GM10248 (cell line): ENCODE measurements at places on chromosomes 11 and 22.

DNA sequence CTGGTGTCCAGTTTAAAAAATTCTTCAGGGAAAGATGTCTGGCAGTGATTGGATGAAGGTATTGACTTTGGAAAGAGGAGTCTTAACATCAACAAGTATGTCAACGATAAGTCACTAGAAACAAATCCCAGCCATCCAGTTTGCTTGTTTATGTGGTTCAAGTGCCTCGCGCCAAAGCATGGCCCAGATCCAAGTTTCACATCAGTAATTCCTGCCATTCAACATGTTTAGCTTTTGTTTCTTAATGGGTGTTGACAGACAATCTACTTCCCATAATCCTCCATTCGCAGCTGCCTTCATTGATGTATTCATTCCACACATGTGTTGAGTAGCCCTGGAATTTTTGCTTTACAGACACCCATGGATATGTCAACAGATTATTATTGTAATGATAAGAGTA is 77.8 kb downstream of the UBASH3B start:
- no peak for DNase-seq

- no peak for DNase-seq
These were observed 14.7 kb upstream of the GNAZ start for GRCh38 chr22:23055449-23056179.

DNA sequence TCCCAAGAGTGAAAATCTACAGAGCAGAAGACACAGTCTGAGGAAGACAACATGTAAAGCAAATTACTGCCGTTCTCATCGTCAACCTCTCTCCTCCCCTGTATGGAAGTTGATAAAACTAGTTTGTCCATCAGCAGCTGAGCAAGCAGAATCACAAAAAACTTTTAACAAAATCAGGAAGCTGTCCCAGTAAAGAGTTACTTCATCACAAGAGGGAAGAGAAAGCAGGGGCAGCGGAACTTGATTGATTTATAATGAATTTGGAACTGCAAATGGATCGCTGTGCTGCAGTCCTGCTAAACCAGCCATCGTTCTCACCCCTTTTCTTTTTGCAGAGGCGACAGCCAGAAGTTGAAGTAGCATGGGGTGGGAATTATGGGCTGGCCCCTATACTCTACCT is 13.7 kb upstream of the UCP3 start:
- no peak for DNase-seq

DNA sequence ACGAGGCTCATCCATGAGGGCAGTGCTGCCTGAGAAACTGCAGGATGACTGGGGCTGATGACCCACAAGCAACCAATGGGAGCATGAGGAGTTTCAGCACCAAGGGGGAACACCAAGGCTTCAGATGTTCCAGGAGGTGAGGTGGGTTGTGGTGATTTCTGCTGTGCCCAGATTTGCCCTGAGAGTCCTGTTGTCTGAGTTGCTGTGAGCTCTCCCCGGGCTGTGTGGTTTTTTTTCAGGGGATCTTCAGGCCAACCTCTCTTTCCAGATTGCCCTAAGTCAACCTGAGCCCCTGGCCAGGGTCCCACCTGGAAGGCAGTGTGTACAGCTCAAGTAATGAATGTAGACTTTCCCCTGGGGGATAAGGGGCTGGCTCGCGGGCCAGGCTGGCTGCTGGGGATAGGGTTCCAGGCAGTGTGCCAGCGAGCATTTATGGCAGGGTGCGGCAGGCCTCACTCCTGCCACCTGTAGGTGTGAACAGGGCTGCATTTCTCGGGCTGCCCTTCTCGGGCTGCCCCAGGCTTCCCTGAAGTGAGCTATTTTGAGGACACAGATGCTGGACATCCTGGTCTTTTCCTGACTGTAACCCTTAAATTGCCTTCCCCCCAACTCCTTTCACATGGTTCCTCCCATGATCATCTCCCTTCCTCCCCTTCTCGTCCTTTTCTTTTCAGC is 9.8 kb downstream of the SLC22A6 start:
- no peak for DNase-seq

DNA sequence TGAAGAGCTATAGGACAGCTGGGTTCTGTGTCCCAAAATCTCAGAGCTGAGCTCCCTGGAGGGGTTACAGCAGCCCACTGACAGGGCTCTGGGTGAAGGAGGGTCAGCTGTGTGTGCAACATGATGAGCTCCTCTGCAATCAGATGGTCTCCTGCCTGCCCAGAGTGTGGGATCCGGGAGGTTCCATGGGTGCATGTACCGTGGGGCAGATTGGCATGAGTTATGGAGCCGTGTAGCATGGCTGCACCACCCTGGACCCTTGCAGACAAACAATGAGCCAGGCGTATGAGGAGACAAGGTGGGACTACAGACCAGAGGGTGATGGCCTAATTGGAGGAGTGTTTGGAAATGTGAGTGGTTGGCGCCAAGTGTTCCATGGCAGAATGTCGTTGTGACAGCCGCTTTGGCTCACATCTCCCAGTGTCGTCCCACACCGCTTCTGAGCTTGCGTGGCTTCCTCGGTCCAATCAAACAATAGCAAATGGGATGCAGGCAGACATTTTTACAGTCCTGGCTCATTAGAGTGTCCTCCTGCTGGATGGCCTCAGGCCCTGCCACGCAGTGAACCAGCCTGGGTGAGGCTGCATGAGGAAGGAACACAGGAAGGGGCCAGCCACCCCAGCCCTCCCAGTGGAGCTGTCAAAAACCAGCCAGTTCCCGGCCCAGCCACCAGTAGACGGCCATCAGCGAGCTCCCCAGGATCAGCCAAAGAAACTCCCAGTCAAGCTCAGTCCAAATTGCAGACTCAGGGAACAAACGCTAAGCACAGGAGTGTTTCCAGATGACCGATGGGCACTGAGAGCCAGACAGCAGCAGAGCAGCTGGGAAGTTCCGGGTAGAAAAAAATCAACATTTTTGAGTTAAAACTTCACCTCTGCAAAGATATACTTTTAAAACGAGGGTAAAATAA is 1066.9 kb downstream of the BRD1 start:
- no peak for DNase-seq

- no peak for DNase-seq
These were observed 14.5 kb upstream of the AMOTL1 start for GRCh38 chr11:94753630-94754029.

DNA sequence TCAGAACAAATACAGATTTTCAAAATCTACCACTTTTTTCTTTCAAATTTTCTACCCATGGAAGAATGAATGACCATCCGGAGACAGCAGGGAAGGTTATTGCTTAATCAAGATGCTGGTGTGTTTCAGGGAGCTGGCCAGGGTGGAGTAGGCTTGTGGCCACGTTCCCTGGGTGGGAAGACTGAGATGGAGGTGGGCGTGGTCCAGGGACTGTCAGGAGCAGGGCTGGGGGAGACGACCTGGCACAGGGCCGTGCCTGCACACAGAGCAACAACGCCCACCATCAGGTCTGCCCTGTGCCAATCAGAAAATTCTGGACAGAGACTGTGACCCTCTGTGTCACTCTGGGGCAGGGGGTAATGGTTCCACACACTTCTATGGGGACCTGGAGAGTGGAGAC is 7.1 kb upstream of the APOBEC3H start:
- DNase-seq: no peak

DNA sequence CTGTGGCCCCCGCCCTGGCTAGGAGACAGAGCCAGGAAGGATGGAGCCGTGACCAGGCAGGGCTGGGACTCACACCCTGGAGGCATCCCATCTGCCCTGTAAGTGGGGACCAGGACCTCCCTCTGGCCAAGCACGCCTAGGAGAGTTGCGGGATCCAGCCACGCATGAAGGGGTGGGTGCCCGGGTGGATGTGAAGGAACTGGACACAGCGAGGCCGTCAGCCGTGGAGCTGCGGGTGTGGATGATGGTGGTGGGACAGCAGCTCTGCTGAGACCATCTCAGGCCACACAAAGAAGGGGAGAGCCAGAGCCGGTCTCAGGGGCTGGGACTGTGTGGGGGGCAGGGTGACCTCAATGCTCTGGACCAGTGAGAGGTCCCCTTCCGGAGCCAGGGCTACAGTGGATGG is 746.4 kb downstream of the BRD1 start:
- DNase-seq: no peak

DNA sequence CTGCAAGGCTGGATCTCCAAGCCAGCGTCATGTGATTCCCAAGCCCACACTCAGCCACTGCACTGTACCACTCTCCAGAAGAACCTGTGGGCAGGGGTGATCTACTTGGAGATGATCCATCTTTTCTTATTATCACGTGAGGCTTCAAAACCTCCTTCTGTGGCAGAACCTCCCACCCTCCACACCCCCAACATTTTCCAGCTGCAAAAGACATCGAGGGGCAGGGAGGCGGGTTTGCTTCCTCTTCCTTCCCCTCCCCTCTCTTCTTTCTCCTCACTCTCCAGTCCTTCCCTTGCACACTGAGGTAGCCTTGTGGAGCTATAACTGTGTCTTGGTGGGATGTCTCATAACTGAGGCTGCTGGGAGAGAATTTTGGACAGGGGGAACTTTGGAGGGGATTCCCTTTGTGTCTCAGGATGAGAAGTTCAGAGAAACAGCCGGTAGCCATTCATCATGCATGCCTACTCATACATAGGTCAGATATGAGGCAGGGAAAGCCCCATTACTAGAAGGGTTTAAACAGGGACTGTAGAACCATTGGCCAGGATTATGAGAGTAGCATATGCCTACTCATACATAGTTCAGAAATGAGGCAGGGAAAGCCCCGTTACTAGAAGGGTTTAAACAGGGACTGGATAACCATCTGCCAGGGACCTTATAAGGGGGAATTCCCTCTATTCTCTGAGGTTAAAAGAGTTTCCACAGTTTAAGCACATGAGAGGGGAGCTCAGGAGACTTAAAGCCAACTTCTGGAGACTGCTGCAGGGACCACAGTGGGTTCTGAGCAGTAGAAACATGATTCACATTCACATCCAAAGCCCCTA is 420.7 kb upstream of the CADM1 start:
- DNase-seq: peak; percentile 66

DNA sequence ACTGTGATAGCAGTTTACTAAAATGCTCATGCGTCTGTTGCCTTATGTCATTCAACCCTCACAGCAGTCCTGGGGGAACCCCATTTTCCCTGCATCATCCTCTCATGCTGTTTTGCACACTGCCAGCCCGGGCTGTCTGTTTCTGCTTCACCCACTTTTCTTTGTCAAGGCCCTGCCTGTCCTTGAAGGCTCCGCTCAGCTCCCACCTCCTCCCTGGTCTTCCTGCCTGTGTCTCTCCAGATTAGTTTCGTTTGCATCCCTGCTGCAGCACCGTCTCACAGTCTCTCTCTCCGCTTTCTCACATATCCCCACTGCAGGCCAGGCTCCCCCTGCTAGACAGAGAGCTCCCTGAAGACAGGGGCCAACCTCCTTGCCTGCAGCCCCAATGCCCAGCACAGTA is 29.9 kb downstream of the SERPINH1 start:
- DNase-seq: no peak
